ENCODE measurements at places on chromosomes 11 and 22.

- DNase-seq: no peak
Observed at GRCh38 chr22:21041937-21042336, 3.8 kb upstream of the LRRC74B start.

GRCh38 chr11:33490842-33491370 lies 209.7 kb downstream of the C11orf91 start:
- DNase-seq: no peak

GRCh38 chr11:94727819-94728218 lies 40.3 kb upstream of the AMOTL1 start:
- DNase-seq: no peak

GRCh38 chr11:47387944-47388696 lies 9.8 kb upstream of the SPI1 start:
- DNase-seq: no peak

- no peak for DNase-seq
Observed at GRCh38 chr11:61345954-61346843, 13.2 kb downstream of the TKFC start.

- DNase-seq: no peak
Observed at GRCh38 chr11:25970726-25971508, 361.0 kb upstream of the ANO3 start.

- no peak for DNase-seq
Observed at GRCh38 chr22:44460691-44461375, 37.2 kb downstream of the RTL6 start.

DNA sequence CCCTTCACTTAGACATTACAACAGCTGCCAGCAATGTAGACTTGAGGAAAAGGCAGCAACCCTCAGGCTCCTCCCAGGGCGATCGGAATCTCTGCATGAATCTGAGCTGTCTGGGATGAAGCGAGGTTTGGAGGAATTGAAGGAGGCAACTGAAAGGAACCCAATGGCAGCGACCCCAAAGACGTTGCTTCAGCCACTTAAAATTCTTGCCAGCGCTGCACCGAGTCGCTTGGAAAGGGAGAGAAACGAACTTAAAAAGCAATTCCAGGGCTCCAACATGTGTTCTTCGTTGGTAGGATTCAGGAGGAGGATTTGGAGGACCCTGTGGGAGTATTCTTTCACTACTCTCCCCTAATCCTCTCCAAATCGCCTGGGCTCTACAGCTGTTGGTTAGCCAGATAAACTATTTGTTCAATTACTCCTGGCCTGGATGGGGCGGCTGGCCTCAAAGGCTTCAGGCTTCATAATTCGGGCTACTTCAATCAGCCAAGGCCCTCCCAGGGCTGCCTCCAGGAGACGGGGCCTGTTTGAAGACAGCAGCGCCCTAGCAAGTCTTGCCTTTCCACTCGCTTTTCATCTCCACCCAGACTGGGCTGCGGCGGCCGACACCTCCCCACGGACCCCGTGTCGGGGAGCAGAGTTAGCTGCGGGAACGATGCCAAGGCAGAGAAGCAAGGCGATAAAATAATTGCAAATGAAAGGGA lies 72.4 kb upstream of the TMEM45B start:
- no peak for DNase-seq

DNA sequence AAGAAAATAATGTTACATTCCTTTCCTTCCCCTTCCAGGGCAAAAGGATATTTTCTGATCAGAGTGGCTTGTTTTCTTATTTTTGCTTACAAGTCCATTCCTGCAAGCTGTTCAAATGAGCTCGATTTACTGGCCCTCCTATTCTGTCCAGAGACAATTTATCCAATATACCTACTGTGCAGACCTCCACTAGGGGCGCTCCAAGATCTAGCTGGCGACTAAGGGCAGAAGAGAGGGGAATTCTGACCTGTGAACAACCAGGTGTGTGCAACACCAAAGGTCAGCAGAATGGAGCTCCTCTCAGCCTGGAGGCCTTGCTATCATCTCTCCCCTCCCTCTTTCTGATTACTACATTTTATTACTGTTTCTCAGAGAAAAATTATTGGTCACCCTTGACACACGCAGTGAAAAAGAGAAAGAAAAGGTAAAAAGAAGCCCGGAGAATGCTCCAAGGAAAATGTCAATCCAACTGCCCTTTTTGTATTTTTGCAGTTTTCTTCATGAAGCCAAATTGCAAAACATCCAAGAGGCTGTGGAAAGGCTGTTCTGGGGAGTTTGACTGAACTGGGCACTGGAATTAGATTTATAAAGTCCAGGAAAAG lies 3.2 kb downstream of the SEZ6L start:
- DNase-seq: peak; percentile 16

- no peak for DNase-seq
Observed at GRCh38 chr11:24521601-24522000, 24.7 kb downstream of the LUZP2 start.

- DNase-seq: no peak
Observed at GRCh38 chr11:70524096-70524922, 126.0 kb downstream of the CTTN start.

DNA sequence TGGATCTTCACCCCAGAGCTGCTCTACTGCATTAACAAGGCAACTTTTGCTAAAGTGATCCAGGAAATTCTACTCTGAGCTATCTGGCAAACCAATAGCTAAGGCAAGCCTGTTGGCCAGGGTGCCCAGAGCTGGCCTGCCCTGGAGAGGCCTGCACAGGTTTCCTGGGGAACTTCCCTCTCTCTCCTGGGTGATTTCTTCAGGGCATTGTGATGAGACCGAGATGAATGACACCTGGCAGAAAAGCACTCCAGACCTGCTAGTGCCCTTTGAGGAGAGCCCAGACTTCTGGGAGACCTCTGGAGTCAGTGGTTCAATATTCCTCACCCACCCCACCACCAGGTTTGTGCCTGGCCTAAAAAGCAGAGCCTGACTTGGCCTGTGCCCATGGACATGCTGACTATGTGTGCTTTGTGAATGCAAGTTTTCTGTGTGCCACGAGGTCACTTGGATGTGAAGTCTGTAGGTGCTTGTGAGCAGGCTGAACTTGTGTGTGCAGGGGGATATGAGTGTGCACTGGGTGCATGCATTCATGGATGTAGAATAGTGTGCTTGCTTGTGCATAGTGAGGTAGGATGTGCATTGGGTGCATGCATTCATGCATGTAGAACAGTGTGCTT lies 4.4 kb upstream of the APLNR start:
- no peak for DNase-seq

DNA sequence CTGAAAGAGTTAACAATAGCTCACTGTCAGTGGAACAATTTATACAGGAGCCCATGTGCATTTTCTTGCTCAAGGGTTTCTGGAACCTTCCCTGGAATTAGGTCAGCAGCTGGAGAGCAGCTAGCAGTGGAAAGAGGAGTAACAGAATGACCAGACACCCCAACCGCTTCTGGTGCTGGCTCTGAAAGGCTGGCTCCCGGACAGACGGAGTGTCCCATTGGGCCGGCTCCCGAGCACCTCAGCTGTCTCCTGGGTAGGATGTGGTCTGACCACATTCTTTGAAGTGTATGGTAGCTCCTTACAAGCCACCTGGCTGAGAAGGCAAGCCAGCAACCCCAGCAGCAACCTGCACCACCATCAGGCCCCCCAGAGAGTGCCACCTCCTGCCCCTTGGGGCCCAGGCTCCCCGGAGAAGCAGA lies 44.7 kb downstream of the ABTB2 start:
- peak; percentile 54 for DNase-seq

DNA sequence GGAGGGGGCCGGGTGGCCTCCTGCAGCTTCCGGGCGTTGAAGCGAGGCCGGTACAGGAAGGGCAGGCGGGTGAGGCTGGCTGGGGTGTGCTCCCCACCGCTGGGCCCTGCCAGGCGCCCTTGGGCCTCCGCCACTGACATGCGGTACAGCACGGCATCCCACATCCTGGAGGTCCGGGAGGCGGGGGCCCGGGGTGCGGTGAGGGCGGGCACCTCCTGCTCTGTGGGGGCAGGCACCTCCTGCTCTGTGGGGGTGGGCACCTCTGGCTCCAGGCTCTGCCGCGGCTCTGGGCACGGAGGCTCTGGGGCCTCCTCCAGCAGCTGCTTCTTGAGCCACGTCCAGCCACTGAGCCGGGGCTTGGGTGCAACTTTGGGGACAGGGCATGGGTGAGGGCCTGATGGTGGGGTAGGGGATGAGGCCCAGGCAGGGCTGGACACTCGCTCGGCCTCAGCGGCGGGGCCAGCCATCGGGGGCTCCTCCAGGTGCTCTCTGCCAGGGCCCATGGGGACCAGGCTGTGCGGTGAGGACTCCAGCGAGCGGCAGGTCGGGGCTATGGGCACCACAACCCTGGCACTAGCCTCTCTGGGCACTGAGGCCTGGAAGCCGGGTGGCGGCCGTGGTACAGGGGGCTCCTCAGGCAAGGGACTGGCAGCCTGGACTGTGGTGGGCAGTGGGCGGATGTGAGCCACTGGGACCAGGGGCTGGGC lies 2.3 kb downstream of the PRR33 start:
- peak; percentile 80 for DNase-seq

DNA sequence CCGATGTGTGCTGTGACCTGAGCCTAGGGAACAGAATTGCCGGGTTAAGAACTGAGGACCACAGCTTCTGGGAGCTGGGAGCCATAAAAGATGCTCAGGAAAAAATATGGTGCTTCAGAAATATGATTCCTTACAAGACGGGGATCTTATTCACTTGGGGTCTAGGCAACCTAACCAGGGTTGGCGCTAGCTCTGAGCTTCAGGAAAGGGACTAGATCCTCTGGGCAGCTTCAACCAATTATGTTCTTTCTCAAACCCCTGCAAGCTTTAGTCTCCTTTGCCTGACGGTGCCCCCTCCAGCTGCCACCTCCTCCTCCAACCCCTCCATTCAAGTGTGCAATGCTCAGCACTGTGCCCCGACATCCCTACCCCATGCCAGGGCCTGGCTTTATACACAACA lies 634.1 kb upstream of the CADM1 start:
- DNase-seq: no peak

DNA sequence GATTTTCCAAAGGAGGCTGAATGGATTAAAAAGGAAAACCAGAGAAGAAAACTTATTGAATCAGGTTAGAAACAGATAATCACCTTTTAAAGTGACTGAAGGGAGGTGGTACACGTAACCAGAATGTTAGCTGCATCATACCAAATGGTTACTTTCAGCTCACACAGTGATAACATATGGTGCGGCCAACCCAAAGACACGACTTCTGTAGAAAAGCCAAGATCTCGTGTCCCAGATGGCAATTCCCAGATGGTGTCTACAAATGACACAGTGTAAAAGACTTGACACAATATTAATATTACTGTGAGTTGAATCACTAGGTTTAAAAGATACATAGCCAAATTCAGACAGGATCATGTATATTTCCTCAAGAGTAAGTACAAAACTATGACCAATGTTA lies 5.2 kb downstream of the PPP2R1B start:
- no peak for DNase-seq

DNA sequence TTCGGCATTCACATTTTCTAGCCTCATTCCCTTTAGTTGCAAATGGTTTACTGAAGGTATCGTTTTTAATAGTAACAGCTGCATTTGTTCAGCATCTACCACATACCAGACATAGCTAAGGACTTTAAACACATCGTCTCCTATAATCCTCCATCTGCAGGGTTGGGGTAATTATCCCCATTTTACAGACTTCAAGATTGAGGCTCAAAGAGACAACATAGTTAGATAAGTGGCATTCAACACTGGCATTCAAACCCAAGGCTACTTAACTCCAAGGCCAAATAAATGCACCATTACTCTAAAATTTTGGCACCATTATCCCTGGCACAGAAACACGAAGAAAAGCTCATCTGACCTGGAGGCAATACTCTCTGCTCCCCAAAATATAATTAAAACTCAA lies 28.5 kb downstream of the SMCO4 start:
- DNase-seq: no peak

DNA sequence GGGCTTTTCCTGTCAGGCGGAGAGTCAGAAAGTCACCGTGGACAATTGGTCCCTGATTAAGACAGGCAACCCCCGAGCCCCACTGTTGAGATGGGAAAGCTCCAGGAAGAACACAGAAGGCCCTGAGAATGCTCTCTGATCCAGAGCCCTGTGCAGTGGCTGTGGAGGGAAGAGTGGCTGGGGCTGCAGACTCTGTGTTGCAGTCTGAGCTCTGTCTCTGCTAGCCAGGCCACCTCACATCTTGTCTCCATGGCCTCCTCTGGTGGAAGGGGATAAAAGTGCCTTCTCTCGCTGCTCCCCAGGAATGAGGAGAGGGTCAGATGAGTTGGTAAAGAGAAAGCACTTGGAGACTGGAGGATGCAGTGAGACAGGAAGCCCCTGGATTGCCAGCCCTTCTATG lies 141.2 kb downstream of the CEP164 start:
- DNase-seq: no peak

GRCh38 chr11:93614173-93614722 lies 47.2 kb upstream of the CEP295 start:
- DNase-seq: no peak

- DNase-seq: no peak
Observed at GRCh38 chr11:101617735-101618332, 34.0 kb upstream of the TRPC6 start.

- DNase-seq: peak; percentile 71
Observed at GRCh38 chr11:59097113-59097708, 9.8 kb upstream of the FAM111B start.

DNA sequence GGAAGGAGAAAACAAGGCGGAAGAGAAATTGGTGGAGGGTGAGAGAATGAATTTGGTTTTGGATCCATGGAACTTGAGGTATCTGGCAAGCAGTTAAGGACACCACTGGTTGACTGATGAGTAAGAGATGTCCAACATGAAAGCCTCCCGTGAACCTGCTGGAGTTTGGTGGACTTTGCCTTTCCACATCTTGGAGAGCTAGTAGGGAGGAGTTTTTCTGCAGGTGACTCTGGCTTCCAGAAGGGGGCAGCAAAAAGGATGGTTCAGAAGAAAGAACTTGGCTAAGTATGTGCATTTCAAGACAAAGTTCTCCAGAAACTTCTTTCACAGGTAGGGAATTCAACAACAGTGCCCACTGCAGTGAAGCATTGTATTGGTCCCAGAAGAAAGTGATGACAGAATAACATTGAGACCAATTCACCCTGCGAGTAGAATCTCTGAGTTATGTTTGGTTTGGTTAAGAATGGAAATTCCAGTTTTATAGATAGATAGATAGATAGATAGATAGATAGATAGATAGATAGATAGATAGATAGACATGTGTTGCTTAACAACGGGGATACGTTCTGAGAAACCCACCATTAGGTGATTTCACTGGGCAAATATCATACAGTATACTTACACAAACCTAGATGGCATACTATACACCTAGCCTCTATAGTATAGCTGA lies 28.5 kb downstream of the DCDC1 start:
- DNase-seq: no peak

DNA sequence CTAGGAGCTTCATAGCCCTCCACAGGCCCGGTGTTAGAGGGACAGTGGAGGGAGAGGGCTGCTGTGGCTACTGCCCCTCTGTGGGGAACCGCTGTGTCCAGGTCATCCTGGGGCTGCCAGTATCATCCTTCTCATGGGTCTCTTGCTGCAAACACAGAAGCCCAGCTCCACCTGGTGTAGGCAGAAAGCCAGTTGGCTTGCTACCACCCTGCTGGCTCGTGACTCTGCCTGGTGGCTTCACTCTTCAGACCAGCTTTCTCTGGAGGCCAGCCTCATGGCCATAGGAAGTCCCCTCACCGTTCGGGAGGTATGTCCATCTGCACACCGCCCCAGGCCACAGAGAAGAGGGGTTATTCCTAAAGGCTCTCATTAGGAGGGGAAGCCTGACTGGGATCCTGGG lies 19.4 kb upstream of the SUSD2 start:
- DNase-seq: no peak

GRCh38 chr22:25829237-25829636 lies 87.2 kb downstream of the MYO18B start:
- no peak for DNase-seq

GRCh38 chr11:8870411-8871170 lies 40.4 kb upstream of the AKIP1 start:
- DNase-seq: no peak

- DNase-seq: no peak
Observed at GRCh38 chr11:34984514-34984913, 68.1 kb downstream of the PDHX start.

- no peak for DNase-seq
Observed at GRCh38 chr22:37609240-37610152, 862 bp downstream of the GGA1 start.

Data from thymus (tissue), 14 donors.